ENCODE measurements at places on chromosomes 5 and 9.

DNA sequence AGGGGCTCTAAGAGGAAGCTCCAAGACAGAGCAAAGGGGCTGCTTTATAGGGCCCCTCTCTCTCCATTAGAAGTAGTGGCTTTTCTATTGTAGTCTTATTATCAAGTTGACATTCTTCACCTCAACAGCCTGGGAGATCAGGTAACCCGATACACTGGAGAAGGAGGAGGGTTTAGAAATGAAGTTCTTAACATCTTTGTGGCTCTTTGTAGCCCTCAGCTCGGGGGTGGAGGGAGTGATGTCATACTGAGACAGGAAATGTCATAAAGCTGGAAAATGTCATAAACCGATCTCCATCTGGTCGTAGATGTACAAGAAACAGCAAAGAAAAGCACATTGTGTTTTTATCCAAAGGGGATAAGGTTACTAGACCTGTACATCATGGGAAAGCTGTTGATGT lies 17.9 kb downstream of the PDZD2 start:
- no peak for DNase-seq

GRCh38 chr9:136784249-136784996 lies 6.7 kb upstream of the TMEM141 start:
- DNase-seq: peak; percentile 18

DNA sequence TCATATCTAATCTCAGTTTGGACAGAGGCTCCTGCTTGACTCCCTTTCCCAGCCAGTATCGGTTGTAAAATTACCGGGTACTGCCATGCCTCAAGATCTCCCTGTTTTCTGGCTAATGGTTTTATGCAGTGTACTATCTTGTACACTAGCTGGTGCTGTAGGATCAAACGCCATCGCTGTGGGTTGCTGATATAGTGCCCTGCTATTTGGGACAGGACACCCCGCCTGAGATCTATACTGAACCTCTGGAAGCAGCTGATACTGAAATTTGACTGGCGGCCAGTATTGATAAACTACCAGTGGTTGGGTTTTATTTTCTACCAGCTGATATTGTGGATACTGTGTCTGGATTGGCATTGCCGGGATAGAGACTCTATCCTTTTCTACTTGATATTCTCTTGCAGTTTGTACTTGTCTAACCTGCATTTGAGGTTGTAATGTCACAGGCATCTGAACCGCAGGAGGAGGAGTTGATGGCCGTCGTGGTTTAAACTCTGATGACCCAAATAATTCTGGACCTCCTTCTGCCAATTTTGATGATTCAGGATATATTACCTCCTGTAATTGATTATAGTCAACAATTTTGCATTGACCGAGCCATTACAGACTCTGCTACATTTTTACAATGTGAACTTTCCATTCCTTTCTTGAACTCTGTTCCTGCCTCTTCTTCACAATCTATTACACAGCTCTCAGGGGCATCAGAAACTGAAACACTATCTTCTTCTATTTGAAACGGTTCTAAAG lies 112.5 kb upstream of the LARP1 start:
- DNase-seq: peak; percentile 43

GRCh38 chr5:94027145-94027544 lies 285.7 kb upstream of the POU5F2 start:
- no peak for DNase-seq

DNA sequence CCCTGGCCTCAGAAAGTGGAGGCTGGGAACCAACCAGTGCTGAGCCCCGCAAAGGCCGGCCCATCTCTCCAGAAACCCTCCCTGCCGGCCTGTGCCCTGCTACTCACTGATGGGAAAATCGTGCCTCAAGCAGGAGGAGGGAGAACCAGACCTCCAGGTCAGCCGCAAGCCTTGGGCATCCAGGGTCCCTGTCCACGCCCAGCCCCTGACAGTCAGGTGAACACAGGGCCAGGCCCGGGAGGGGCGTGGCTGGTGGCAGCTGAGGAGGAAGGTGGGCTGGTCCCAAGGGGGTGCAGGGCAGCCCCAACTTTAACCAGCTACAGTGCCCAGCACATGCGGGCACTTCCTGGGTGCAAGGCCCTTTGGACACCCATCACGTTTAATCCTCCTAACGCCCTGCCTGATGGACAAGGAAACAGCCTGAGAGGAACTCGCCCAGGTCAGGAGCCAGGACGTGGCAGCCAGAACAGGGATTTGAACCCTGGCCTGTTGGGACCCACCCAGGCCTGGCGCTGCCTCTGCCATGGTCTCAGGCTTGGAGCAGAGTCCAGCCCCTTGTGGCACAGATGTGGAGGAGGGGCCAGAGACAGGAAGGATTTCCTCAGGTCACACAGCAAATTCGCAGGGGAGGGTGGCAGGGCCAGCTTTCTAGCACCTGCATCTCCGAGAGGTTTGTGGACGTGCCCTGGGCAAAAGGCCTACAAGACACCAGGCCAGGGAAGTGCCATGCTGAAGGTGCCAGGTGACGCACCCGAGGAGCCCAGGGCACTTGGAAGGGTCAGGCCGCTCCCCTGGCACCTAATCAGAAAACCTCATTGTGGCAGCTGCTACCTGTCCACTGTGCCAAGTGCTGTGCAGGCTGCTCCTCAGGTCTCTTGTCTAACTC lies 4.5 kb downstream of the RALGDS start:
- no peak for DNase-seq

- DNase-seq: no peak
These were observed 19.1 kb upstream of the SLC31A2 start for GRCh38 chr9:113131689-113132151.

DNA sequence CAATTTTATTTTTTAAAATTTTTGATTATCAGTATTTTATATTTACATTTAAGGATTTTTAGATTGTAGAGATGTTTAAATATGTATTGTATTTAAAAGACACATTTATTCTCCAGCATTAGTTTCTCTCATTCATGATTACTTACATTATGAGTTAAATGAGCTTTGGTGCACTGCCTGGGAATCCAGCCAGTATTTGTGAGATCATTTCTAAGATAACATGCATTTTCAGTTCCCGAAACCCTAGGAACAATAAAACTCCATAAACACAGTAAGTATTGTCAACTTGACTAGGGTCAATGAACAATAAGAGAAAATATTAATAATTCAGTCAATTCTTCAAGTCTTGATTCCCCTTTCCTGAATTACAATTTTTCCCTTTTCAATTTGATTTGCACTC lies 403.3 kb downstream of the PLK2 start:
- no peak for DNase-seq

GRCh38 chr9:105608721-105609598 lies 51.0 kb downstream of the FKTN start:
- DNase-seq: peak; percentile 44

DNA sequence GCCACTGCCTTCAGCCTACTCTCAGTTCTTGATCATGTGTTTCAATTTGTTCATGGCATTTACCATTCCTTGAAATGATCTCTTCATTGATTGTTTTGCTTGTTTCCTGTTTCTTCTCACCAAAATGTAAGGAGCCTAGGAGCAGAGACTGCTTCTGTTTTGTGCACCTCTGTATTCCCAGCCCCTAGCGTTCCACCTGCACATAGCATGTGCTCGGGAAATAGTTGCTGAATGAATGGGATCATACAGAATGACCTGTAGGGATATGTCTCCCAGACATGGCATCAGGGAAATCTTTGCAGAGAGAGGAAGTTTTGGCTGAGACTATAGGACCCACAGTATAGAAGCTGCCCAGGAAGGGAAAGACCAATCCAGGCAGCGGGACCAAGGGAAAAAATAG lies 6.2 kb upstream of the CERCAM start:
- DNase-seq: no peak

GRCh38 chr5:143613329-143613728 lies 198.6 kb upstream of the HMHB1 start:
- DNase-seq: no peak

DNA sequence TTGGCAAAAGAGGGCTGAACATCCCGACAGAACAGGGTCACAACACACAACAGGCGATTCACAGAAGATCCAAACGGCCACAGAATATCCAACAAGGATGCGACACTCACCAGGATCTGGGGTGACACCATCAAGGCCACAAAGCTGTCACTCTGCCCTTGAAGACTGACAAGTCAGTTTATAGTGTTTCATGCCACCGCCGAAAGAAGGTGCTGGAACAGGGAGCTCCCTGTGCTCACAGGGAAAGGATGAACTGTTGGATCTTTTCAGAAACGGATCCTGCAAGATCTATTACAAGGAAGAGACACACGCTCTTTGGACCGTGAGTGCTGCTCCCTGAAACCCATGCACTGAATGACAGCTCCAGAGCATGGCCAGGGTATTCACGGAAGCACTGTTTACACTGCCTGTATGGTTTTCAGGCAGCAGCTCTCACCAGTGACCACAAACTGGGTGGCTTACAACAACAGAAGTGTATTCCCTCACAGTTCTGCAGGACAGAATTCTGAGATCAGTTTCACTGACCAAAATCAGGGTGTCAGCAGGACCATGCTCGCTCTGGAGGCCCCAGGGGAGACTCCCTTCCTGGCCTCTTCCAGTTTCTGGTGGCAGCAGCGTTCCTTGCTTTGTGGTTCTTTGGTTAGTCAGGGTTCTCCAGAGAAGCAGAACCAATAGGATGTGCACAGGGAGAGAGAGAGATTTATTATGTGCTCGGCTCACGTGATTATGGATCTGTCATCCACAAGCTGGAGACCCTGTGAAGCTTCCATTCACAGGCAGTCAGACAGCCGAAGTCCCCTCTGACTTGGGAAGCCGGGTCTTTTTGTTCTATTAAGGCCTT lies 52.8 kb downstream of the SEMA4D start:
- DNase-seq: no peak

GRCh38 chr9:102950346-102950745 lies 44.8 kb upstream of the CYLC2 start:
- no peak for DNase-seq

GRCh38 chr5:170538096-170538465 lies 34.3 kb downstream of the KCNIP1 start:
- DNase-seq: no peak

- DNase-seq: no peak
These were observed 336.9 kb upstream of the MSX2 start for GRCh38 chr5:174387448-174387847.

GRCh38 chr5:74839229-74839628 lies 27.0 kb downstream of the FAM169A start:
- DNase-seq: no peak

GRCh38 chr9:36325081-36325828 lies 67.0 kb upstream of the GNE start:
- DNase-seq: no peak

- DNase-seq: no peak
These were observed 230.3 kb downstream of the CRB2 start for GRCh38 chr9:123586275-123586674.

DNA sequence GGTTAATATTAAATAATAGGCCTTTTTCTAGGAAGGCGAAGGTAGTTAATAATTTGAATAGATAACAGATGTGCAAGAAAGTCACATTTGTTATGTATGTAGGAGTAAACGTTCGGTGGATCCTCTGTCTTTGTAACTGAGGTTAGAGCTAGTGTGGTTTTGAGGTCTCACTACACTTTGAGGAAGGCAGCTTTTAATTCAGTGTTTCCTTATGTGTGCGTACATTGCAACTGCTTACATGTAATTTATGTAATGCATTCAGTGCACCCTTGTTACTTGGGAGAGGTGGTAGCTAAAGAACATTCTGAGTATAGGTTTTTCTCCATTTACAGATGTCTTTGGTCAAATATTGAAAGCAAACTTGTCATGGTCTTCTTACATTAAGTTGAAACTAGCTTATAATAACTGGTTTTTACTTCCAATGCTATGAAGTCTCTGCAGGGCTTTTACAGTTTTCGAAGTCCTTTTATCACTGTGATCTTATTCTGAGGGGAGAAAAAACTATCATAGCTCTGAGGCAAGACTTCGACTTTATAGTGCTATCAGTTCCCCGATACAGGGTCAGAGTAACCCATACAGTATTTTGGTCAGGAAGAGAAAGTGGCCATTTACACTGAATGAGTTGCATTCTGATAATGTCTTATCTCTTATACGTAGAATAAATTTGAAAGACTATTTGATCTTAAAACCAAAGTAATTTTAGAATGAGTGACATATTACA lies 45.7 kb downstream of the TGFBR1 start:
- DNase-seq: no peak

DNA sequence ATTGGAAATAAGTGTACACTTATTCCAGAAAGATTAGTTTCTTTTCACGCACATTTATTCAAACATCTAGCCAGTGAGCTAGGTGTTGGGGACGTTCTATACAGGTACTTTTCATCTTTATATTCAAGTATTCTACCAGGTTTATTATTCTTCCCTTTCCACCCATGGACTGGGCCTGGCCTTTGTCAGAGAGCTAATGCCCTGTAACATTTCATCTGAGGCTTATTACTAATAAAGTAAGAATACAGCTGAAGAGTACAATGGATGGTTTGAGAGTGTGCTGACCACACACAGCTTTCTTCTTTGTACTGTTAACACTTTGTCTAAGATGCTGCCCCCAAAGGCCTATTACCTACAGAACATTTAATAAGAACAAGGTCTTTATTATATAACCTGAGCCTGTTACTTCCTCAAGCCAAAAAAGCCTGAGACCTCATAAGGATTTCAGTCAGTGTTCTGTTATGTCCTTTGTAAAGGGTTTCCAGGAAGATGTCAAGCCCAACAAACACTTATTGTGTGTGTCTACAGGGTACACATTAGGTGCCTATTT lies 93.5 kb downstream of the ZNF608 start:
- no peak for DNase-seq

- DNase-seq: no peak
These were observed 21.2 kb downstream of the MAST4 start for GRCh38 chr5:66617226-66617861.

DNA sequence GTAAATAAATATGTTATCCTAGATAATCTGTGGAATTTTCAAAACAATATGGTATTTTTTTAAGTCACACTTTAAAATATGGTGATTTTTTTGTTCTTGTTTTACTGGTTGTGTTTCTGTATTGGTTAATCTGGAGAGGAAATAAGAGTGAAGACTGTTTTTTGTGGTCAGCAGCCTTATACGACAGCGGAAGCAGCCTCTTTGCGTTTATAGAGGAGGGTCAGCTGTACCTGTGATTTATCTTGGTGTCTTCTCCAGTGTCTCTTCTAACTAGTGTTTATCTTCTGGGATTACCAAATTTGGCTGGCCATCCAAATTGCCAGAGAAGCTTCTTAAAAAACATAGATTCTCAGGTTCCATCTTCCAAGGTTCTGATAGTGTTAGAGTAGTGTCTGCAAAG lies 58.7 kb downstream of the ICE1 start:
- no peak for DNase-seq

- DNase-seq: no peak
These were observed 62.7 kb upstream of the UNC5A start for GRCh38 chr5:176747670-176748072.

- DNase-seq: no peak
These were observed 8.9 kb upstream of the PKD2L2 start for GRCh38 chr5:137880313-137880712.

Measured in AML-193 (cell line).